ENCODE measurements at places on chromosomes 6 and 20.

- DNase-seq = no peak
These were observed 60.3 kb upstream of the C20orf144 start for GRCh38 chr20:33601861-33602260.

DNA sequence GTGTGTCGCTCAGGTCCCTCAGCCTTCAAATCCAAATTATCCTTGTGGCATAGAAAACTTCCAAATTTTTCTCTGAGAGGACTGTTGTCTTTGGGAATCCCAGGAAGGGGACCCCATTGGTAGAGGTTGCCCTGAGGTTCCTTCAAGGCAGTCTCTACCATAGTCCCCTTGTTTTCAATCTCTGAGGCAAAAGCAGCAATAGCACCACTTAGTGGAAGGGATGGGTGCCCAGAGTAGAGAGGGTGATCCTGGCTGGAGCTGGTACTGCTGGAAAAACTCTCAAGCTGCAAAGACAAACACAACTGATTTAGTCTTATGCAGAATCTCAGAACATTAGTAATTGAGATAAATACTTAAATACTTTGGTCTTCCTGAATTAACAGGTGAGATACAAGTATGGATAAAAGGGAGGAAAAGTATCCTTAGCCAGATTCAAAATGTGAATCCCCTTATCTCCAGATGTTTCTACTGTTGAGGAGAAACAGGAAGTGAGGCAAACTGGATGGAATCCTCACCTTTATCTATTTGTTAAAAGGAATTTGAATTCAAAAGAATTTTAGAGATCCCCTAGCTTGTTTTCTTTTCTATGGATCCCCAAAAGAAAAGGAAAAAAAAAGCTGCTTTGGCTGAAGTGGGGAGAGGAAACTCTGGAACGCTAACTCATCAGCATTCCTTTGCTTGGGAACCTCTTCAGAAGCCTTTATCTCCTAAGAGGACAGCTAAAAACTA, 13.4 kb downstream of the ZNF318 start:
- no peak for DNase-seq

- no peak for DNase-seq
These were observed 19.9 kb downstream of the TREM1 start for GRCh38 chr6:41266541-41266940.

GRCh38 chr6:142005021-142005420, 127.7 kb upstream of the GJE1 start:
- DNase-seq = no peak

- no peak for DNase-seq
These were observed 444.2 kb downstream of the CDH26 start for GRCh38 chr20:60402189-60403058.

- DNase-seq = no peak
These were observed 39.6 kb upstream of the RCAN2 start for GRCh38 chr6:46530896-46531295.

DNA sequence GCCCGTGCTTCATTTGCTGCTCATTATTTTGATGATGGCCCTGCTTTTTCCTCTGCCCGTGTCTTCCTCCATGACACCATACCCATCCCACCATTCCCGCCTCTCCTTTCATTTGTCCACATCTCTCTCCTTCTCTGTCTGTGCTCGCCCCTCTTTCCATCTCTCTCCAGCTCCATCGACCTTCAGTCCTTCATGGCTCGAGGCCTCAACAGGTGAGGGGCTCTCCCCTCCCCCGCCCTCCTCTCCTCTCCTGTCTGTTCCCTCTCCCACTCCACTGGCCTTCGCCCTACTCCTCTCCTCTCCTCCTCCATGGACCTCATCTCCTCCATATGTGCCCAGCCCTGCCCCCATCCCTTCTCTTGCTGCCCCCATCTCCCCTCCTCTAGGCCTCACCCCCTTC, 12.1 kb upstream of the ZBTB9 start:
- no peak for DNase-seq

- no peak for DNase-seq
These were observed 60.7 kb downstream of the FAM120B start for GRCh38 chr6:170367241-170367640.

GRCh38 chr20:37262505-37262904, 891 bp upstream of the GHRH start:
- no peak for DNase-seq

GRCh38 chr6:159691133-159691962, 1.7 kb downstream of the SOD2 start:
- DNase-seq = peak; percentile 51

- DNase-seq = no peak
These were observed 83.3 kb downstream of the MTFR2 start for GRCh38 chr6:136166815-136167214.

- no peak for DNase-seq
These were observed 95.4 kb upstream of the NKX2-2 start for GRCh38 chr20:21609221-21609620.

- DNase-seq = no peak
These were observed at the start of gene KCNQ2 for GRCh38 chr20:63471981-63472831. Gene KCNQ2, minus strand, starts transcription at chr20:63472655. Its CDS starts 192 bp downstream, at chr20:63472463.

DNA sequence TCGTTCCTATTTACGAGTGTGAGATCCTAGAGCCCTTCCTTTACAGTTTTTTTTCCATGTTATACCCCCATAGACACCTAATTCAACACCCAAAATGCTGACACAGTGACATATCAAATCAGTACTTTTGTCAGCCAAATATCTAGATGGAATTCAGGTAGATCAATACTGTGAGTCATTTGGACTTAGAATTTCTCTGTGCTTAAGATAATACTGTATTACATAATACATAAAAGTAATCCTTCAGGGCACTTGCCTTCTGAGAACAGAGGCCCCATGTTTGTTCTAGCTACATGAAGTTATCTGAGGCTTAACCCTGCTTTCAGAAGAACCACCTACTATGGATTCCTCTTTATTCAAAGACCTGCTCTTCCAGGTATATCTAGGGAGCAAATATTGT, 623.1 kb downstream of the PHF3 start:
- no peak for DNase-seq

DNA sequence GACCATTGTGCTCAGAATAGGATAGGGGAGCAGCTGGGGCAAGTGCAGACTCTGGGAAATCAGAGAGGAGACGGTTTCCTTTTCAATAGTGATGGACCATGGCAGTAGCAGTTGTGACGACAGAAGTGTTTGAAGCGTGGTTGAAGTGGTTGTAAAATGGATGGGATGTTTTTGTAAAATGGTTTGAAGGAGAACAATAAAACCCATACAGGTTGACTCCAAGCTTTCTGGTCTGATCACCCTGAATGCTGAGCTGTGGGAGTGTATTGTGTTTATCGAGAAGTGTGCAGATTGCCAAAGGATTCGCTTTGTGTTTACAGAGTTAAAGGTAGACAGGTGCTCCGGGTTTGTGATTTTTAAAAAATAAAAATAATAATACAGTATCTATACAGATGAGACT, 255.2 kb upstream of the SULF2 start:
- no peak for DNase-seq

DNA sequence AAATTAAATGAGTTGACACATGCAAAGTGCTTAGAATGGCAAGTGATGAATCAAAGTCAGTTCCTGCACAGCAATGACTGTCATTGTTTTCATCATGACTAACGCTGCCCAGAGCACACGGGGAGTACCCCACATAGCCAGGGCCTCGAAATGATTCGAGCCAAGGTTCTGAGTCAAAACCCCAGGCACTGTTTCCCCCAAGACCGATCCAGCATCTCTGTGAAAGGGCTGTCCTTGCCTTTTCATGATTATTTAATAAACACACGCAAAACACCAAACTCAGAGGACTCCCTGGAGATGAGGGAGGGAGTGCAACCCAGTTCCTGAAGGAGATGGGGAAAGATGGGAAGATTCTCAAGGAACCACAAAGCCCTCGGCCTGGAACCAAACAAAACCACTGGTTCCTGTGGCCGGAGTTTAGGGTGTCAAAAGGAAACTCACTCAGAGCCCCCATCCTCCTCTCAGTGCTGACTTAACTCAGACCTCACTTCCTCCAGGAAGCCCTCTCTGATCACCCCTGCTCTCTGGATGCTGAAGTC, 3.8 kb downstream of the PREX1 start:
- DNase-seq = peak; percentile 43

DNA sequence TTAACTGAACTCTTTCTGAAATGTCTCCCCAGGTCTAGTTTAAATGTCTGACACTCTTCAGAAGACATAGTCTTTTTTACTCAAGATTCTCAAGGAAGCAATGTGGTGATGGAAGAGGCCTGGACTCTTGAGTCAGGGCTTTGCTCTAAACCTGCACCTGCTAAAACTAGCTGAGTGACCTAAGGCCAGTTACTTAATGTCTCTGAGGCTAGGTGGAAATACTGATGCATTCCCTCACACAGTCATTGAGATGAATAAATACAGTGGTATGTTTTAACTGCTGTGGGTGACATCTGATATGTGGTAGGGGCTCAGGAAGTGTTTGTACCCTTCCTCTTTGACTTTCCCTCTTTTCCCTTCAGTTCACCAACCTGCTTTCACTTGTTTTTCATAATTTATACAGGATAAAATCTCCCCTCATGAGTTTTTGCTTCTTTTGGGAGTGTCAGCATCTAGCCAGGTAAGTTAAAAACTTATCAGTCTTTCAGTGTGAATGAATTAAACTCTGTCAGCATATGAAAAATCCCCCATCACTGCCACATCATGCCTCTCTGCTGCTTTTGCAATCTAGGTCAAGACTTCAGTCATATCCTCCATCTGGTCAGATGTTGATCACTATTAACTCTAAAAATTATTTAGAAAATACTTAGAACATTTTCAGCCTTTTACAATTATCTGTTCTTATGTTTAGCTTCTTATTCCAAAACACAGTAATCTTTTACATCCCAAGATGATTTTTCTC, 178.7 kb upstream of the TNFAIP3 start:
- DNase-seq = no peak

DNA sequence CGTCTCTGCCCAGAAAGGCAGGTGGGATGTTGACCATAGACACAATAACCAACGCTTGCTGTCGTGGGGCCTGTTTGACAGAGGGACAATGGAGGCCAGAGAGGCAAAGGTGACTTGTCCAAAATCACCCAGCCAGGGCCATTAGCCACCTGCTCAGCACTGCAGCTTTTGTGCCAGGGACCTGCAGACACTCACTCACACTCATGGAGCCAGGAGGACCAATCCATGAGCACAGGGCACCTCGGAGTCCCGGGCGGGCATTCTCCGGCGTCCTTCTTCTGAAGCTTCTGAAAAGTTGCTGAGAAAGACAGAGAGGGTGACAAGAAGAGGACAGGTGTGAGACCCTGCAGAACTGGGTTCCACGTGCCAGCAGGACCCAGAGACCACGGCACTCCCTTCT, 45.4 kb upstream of the SLCO4A1 start:
- DNase-seq = no peak

- no peak for DNase-seq
These were observed 38.5 kb downstream of the GCNT2 start for GRCh38 chr6:10559522-10560152.

Data from immature natural killer cell (primary cell).